ENCODE measurements at places on chromosomes 5 and 9.

DNA sequence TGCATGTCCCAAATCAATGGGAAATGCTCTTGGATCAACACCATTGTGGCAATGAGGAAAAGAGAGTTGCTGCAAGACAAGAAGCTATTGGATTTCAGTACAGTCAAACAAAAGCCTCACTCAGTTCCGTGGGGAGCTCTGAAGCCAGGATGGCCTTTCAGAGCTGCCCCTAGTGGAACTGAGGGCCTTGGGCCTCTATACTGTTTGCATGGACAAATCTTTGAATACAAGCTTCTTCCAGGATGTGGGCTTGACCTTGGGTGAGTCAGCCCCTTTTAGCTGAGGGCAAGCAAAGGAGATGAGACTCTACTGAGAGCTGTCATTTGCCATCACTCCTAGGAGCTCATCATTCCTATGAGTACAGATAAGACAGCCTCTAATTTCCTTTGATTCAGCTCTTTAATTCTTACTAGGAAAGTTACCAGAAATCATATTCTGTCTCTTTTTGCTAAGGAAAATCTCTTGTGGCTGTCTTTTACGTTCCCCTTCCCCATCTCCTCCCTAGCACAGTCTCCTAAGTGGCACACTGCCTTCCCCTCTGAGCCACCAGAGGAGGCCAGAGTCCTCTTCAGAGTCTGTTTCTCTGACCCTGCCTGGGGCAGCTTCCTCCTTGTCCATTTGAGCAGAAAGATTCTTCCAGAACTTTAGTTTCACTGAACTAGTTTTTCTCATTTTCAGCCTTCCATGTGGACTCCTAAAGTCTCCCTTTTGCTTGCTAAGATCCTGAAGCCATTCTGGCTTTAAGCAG is 168.8 kb upstream of the POC5 start:
- DNase-seq: no peak

DNA sequence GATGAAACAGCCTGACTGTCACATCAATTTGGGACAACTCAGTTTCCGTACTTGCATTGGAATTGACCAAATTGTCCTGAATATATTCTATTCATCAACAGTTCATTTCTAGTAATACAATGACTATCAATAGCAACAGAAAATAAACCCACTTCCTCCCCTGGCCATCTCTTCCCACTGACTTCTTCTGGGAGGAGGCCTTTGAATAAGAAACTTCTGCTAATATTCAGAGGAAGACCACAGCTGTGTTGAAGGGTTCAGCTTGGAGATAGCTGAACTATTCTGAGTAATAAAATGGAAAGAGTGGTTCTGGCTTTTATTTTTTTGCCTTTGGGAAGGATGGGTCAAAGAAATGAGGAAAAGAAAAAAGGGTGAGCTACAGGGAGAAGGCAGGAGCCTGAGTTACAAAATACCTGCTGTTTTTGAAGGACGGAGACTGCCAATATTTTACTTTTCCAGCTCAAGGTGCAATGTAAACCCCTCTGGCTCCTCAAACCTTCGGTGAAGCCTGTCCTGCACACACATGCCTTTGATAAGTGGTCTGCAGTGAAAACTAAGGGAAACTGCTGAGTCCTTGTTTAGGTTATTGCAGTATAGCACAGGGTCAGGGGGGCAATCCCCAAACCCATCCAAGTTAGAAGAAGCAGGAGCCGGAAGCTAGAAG is 29.9 kb downstream of the FYB1 start:
- DNase-seq: no peak

- peak; percentile 27 for DNase-seq
These were observed 683 bp downstream of the OSMR start for GRCh38 chr5:38846379-38847011.

- no peak for DNase-seq
These were observed 246.5 kb upstream of the ATP10B start for GRCh38 chr5:161098516-161098915.

All from GM03348 (cell line).